Stimulated activated CD4-positive, alpha-beta T cell treated with anti-CD3 and anti-CD28 coated beads, Interleukin-4, amount 100 ng/mL, for 1 hour (primary cell): ENCODE measurements at places on chromosomes 6 and 20.

DNA sequence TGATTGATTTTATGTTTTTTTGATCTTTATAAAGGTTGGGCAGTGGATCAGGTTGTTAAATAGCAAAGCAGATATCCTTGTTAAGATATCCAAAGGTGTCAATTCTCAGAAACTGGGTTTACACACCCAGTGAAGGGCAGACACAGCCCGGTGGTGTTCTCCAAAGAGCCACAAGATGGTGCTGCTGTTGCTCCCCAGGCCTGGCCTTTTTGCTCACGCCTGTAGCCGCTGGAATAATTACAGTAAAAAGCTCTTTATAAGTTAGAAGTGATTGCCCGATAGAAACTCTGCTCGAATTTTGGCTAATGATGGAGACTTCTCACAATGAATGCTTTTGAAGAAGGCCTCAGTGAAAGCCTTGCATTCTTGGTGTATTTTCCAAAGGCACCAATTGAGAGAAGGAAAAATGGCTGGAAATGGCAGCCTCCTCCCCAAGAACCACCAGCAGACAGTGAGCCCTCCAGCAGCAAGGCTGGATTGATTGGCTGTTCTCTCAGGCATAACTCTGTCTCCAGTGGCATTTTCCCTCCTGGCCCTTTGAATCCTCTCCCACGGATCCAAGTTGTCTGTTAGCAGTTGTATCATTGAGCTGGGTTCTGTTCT lies 120.5 kb upstream of the CHD6 start:
- peak; percentile 37 for DNase-seq

GRCh38 chr20:50478162-50478990 lies 31.8 kb upstream of the PTPN1 start:
- DNase-seq = peak; percentile 70

DNA sequence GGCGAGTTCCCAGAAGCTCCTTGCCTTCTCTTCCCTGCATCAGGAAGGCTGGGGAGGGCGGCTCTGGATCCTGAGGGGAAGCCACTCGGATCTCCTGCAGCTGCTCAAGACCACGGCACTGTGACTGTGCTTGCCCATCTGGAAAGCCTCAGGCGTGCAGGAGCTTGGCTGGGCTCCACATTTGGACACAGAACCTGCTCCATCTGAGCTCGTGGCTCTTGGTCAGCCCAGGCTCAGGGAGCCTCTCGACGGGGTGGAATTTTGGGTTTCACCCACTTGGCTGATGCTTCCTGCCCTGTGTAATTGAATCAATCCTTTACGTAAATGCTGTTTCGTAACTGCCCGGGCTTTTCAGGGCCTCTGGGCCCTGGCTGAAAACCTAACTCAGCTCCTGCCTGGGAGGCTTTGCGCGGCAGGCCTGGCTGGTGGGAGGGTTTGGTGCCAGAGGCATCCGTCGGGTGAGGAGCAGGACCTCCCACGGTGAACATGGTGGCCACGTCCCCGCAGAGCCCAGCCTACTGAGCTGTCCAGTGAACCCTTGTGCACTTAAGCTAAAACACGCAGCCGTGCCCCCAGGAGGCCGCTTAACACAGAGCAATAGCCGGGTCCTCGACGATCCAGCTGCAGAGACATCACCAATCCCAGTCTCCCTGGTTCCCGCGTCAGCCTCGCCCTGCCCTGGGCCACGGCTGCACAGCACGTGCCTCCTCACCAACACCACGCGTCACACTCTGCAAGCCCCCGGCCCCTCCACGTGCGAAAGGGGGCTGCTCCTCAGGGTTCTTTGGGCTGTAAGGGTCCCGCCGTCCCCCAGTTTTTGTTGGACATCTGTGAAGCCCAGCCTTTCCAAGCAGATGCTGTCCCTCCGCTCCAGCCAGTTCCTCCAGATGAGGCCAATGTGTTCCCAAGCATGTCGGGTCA lies 241.0 kb downstream of the DLL1 start:
- DNase-seq = no peak

GRCh38 chr6:35239581-35239980 lies 20.0 kb upstream of the ZNF76 start:
- no peak for DNase-seq

DNA sequence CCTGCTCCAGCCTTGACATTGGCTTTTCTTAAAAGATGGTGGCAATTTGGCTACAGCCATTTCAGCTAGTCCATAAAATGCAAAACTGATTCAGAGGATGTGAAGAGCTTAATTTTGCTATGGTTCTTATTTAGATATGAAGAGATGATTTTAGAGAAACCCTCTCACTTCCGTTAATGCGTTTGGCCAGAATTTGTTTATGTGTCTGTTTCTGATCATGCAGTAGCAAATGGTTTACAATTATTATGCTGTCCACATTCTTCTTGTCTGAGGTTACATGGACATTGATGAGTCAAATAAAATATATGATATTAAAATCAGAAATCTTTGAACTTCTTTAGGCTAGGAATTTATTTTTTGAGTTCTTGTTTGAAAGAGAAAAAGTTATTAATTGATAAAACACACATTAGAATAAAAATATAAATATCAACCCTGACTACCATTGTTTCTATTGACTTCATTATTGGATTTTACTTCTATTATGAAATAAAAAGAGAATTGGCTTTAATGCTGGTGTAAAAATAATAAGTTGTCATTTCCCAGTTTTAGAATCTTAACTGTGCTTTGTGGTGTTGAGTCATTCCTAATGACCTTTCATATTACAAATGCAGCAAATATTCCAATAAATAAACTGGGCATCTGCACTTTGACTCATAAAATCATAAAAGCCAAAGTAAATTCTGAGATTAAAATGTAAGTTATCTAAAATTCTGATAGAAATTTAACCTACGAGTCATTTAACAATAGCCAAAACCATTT lies 1286.0 kb upstream of the GJE1 start:
- DNase-seq = no peak

DNA sequence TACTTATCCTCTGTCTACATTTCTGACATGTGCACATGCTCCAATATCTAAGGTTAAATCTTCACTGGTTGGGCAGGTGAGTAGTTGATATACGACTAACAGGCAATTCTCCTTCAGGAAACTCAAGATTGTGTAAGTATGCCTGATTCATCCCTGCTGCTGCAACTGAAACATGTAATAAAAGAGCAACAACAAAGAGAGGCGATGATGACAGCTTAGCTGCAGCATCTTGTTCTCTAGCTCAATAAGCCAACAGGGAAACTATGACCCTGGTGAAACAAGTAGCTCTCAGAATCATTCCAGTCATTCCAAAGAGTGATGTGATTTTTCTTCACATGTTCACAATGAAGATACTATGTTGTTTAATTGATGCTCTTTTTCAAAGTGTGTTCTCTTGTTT lies 74.4 kb downstream of the ELOVL4 start:
- no peak for DNase-seq

GRCh38 chr20:51017251-51017650 lies 5.7 kb downstream of the KCNG1 start:
- no peak for DNase-seq

- DNase-seq = no peak
Measured at GRCh38 chr6:156741287-156742073, 35.7 kb upstream of the ARID1B start.

- no peak for DNase-seq
Measured at GRCh38 chr6:20497216-20498040, 36.8 kb upstream of the CDKAL1 start.

GRCh38 chr6:84967389-84967788 lies 203.0 kb upstream of the TBX18 start:
- DNase-seq = no peak

DNA sequence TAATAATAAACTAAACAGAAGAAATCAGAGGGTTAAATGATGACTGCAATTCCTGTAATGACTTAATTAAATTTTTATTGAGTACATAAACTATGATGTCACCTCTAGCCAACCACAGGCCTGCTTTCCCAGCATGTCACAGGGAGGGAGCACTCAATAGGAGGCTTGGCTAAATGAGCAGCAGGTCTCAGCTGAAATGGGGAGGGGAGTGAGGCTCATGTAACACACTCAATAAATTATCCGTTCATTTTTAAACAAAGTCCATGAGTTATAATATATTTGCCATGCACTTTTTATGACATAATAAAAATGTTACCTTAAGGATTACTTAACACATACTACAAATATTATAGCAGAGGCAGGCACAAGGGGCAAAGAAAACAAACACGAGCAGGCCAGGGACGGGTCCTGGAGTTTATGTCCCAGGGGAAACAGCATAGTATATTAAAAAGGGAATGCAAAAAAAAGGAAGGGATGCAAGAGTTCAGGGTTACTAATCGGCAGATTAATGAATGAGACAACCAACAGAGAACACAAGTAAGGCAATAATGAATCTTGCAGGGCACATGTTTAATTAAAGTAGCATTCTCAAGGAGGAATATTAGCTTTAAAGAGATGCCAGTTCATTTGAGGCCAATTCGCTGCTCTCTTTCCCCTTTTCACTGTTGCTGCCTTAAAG lies 27.1 kb upstream of the FAM83C start:
- DNase-seq = no peak

GRCh38 chr6:54431466-54431865 lies 123.2 kb downstream of the TINAG start:
- no peak for DNase-seq

DNA sequence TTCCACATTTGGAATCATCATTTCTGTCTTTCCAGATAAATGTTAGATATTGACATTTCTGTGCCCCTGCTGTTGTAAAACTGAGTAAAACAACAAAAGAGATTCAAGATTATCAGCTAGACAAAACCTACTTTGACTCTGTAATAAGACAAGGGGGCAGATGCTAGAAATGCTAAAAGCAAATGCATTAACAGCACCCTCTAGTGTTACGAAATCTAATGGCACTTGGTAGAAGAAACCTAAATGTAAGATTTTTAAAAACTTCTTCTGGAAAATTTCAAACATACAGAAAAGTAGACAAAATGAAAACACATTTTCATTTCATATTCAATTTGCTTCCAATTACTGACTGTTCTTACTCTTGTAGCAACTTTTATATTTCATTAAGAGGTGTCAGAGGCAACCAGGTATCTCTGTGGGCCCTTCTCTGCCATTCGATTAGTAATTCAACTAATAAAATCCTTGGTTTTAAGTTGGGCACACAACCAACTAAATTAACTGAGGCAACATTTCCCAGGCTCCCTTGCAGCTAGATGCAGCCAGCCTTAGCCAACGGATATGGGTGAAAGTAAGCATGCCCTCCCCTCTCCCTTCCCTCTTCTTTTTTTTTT lies 45.0 kb downstream of the SLC23A2 start:
- no peak for DNase-seq

DNA sequence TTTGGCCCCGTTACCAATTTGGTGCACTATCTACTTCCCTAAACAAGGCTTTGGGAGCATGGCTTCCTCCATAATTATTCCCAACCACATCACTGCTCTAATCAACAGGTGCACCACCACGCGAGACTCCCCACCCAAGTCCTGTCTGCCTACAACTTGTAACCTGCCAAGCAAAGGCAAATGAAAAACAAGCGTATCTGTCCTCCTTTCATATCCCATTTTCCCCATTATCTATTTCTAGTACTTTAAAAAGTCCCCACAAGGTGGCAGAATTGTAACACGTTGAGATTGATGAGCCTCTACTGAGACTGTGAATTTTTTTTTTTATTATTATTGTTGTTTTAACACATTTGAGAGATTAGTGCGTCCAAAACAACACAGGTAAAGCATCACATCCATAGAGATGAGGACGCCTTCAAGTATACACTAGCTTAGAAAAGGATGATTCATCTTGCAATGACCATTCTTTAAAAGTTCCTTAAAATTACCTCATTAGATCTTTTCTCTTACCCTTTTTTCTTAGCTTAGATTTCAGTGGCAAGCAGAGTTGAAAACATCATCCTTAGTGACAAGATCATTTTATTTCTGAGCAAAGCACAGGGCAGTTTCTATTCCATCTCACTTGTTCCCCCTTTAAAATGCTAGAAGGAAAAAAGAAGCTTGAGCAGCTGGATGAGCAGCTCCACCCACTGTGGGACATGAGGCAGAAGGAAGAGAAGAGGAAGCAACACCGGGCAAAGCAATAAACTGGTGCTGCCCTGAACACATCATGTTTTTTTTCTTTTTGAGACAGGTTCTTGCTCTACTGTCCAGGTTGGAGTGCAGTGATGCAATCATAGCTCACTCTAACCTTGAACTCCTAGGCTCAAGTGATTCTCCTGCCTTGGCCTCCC lies 210.8 kb downstream of the ARHGAP18 start:
- no peak for DNase-seq

DNA sequence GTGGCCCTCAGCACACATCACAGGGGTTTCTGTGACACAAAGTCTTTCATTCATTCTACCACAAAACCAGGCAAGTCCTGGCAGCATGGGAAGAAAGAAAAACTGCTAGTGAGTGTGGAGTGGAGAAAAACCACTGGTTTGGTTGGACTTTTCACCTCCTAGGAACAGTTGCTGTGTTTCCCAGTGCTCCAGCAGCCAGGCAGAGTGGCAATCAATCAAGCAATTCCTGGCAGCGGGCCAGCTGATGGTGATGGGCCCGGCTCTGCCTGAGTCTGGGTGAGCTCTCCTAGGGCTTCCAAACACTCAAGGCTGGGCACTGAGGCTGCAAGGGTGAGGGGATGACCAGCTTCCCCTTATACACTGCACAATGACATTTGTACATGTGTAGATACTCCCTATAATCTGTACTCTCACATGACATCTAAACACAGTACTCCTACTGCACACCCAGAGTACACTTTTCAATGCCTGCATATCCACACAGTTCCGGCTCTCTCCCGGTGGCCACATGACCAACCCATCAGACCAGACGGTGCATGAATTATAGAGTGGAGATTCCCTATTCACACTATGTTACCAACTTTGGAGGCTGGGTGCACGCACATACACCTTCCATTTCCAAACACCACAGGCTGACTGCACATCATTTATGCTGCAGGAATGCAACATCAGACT lies 156.6 kb downstream of the UNC5CL start:
- DNase-seq = no peak
